ENCODE measurements at places on chromosomes 4 and X. TPM values are rescaled to one million over a fixed set of nuclear protein-coding genes. Genes with fewer than 3 reads are reported as not detected.

The CTAG2 gene
- total RNA-seq = not detected

The MMRN1 gene
- total RNA-seq = 82.0 TPM

The MAGEB10 gene
- not detected for total RNA-seq

The GPR78 gene
- total RNA-seq = not detected

The GAGE12F gene
- not detected for total RNA-seq

The SPANXN5 gene
- total RNA-seq = not detected

The PHKA1 gene
- total RNA-seq = 6.3 TPM

The GLOD5 gene
- not detected for total RNA-seq

The HSFX1 gene
- 0.07 TPM for total RNA-seq

The GRIA2 gene
- not detected for total RNA-seq

The TEC gene
- total RNA-seq = 0.84 TPM

The SMR3B gene
- total RNA-seq = not detected

The NAA11 gene
- total RNA-seq = not detected

The TRIM60 gene
- total RNA-seq = not detected

The MFAP3L gene
- total RNA-seq = 1.9 TPM

The GC gene
- not detected for total RNA-seq

Data from mammary microvascular endothelial cell (primary cell).